ENCODE measurements at places on chromosomes 1 and 21.

DNA sequence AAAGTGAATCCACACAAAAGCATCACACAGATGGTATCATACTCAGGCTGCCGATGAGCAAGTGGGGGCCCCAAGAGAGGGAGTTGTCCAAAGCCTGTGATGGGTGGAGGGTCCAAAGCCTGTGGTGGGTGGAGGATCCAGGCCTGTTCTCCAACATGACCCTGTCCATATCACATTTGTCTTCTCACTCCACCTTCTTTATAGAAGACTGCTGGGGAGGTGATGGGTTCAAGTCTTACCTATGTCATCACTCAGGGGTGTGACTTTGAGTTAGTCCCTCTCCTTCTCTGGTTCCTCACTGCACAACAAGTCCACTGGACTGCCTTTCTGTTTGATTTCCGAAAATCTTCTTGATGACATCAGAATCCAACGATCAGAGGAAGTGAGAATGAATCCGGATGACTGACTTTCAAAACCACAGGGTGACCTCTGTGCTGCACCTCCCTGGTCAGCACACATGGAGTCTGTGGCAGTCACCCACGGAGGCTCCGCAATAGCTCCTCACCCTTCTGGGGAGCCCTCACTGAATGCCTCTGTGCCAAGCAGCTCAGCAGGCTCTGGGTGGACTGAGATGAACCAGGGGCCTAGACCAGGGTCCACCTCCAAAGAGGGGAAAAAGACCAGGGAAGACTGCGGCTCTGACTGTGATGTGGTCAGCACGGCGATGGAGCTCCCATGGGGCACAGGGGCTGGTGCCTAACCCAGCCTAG is 166.8 kb downstream of the HIVEP3 start:
- DNase-seq, result no peak

DNA sequence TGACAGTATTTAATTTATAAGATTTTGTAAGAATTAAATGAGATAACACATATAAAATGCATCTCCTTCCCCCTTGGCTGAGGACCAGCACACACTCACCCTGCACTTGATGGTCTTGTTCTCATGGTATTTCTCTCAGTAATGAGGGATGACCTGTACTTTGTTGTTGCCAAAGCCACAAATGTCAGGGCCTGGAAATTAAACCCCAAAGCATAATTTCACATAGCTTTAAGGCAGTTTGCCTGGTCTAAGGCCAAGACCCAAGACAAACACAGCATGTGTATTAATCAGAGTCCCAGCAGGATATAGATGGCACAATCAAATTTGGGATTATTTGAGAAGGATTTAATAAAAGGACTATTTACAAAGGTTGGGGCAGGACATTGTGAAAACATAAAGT is 48.6 kb upstream of the EPS15 start:
- DNase-seq, result no peak

DNA sequence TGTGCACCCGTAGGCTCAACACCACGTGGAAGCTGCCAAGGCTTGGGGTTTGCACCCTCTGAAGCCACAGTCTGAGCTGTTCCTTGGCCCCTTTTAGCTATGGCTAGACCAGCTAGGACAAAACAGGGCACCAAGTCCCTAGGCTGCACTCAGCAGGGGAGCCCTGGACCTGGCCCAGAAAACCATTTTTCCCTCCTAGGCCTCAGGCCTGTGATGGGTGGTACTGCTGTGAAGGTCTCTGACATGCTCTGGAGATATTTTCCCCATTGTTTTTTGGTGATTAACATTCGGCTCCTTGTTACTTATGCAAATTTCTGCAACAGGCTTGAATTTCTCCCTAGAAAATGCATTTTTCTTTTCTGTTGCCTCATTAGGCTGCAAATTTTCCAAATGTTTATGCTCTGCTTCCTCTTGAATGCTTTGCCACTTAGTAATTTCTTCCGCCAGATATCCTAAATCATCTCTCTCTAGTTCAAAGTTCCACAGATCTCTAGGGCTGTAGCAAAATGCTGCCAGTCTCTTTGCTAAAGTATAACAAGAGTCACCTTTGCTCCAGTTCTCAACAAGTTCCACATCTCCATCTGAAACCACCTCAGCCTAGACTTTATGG is 69.0 kb upstream of the KRTAP19-8 start:
- no peak for DNase-seq

DNA sequence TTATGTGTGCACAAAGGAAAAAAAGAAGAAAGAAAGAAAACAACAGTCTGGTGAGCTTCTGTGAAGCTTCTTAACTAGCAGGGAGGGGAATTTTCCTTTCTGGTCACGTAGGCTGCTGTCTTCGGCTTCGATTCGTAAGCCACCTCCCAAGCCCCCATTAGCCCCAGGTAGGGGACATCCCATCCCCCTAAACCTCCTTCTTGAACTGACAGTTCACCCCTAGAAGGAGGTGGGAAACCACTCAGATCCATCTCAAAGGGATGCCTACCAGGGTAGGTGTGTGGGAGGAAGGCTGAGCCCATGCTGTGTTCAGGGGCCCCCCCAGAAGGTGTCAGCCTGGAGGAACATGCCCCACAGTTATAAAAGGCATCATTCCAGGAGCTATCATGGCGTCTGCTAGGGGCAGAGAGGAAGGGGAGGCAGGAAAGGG is 25.8 kb downstream of the CD247 start:
- no peak for DNase-seq

DNA sequence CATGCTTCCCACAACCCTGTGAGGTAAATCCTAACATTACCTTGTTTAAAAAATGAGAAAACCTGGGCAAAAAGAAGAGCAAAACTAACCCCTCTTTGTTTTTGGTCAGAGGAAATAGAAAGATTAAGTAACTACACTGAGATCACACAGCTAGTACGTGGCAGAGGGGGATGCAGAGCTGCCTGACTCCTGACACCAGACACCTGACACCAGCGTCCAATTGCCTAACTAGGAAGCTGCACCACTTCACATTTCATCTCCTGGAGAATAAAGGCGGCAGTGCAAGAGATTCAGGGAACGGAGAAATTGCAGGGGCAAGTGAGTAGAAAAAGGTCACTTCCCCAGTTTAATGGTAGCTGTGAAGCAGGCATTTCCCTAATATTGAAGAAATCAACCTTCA is 229.3 kb upstream of the PTBP2 start:
- no peak for DNase-seq

- no peak for DNase-seq
Observed at GRCh38 chr1:77553568-77554291, 128.7 kb downstream of the ZZZ3 start.

DNA sequence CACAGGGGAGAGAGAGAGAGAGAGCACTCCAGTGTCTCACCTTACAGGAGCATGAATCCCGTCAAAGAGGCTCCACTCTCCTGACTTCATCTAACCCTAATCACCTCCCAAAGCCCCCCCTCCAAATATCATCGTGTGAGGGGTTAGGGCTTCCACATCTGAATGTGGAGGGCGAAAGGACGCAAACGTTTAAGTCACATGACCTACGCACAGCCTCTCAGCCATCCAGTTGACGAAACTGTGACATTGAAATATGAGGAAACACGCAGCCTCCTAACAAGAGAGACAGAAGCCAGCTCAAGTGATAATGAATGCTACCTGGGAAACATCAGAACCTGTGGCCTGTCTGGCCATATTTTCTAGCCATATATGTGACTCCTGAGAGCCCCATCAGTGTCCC is 63.7 kb downstream of the MATN1 start:
- DNase-seq, result no peak

DNA sequence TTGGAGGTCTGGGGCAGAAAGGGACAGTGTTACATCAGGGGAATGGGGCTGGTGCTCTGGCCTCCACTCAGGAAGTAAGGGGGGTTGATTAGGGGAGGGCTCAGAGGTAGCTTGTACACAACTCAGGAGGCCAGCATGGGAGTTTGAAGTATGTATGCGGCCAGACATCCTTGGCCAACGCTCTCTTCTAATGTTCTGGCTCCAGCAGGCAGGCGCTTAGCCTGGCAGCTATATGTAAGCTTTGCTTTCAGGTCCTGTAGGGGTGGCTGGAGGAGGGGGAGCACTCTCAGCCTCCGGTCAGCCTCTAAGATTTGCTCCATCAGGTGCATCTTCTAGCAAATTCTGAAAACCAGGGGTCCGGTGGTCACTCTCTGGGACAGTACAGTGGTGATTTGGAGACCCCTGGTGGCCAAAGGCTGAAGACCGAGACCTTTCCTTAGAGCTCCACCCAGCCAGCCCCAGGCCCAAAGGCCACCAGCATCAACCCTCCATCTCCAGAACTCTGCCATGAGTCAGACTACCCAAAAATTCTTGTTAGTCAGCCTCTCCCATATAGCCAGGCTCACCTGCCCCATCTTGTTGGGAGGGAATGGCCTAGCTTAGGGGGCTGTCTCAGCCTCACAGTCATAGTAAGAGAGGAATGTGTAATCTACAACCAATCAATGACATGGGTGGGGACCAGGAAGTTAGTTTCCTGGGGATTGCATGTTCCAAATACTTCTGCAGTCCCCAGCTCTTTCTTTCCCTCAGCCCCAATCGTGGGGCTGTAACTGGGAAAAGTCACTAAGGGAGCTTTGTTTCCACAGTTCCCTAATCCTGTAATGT is 9.7 kb upstream of the COL8A2 start:
- DNase-seq, result no peak

- DNase-seq, result no peak
Observed at GRCh38 chr1:63475761-63476160, 47.3 kb downstream of the ITGB3BP start.

GRCh38 chr1:234230414-234230862 is 142.8 kb upstream of the COA6 start:
- DNase-seq, result no peak
